Activated naive CD4-positive, alpha-beta T cell treated with anti-CD3 and anti-CD28 coated beads for 36 hours (primary cell): ENCODE measurements at places on chromosomes 4 and X. TPM values are rescaled to one million over a fixed set of nuclear protein-coding genes. Genes with fewer than 3 reads are reported as not detected.

Gene ARSH
- not detected for total RNA-seq

Gene DNAAF6
- not detected for total RNA-seq

Gene PPARGC1A
- not detected for total RNA-seq

Gene SERPINA7
- total RNA-seq = not detected

Gene F9
- not detected for total RNA-seq

Gene XK
- total RNA-seq = not detected

GRCh38 chrX:5644776-5645175 lies 583.9 kb downstream of the NLGN4X start:
- H3K4me3 ChIP-seq = no peak overlapping the region
- no peak overlapping the region for H3K27ac ChIP-seq
- no peaks in the 10 kb centered on the region for H3K4me1 ChIP-seq
- no peaks in the 10 kb centered on the region for H3K27me3 ChIP-seq
- H3K36me3 ChIP-seq = no peaks in the 10 kb centered on the region

DNA sequence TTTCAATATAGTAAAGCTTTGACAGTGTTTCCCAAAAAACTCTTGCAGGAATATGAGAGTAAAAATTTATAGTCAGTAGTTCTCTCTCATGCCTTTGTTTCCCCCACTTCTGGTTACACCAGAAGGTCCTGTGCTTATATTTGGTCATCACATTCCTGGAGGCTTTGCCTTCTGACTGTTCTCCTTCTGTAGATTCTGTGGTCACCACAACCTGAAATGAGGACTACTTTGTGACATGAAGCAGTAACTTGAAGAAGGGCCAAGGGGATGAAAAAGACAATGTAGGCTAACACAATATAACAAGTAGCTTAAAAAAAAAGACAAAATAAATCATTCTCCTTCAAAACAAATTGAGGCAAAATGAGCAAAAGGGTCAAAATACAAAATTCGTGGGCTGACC lies 366.2 kb upstream of the NR3C2 start:
- H3K36me3 ChIP-seq = no peaks in the 10 kb centered on the region
- peaks cover 5% of the 10 kb centered on the region for H3K27me3 ChIP-seq
- no peak for DNase-seq
- H3K4me1 ChIP-seq = no peaks in the 10 kb centered on the region
- no peak overlapping the region for H3K4me3 ChIP-seq

- H3K4me3 ChIP-seq = no peak overlapping the region
- peaks cover 4% of the 10 kb centered on the region for H3K27me3 ChIP-seq
- no peak for DNase-seq
- H3K27ac ChIP-seq = no peak overlapping the region
- no peaks in the 10 kb centered on the region for H3K4me1 ChIP-seq
These were observed 135.2 kb downstream of the STK32B start for GRCh38 chr4:5186271-5187064.

GRCh38 chrX:793216-793770 lies 162.7 kb downstream of the SHOX start:
- DNase-seq = no peak
- H3K27ac ChIP-seq = no peak overlapping the region
- peaks cover 4% of the 10 kb centered on the region for H3K4me1 ChIP-seq
- no peaks in the 10 kb centered on the region for H3K36me3 ChIP-seq
- no peak overlapping the region for H3K4me3 ChIP-seq

DNA sequence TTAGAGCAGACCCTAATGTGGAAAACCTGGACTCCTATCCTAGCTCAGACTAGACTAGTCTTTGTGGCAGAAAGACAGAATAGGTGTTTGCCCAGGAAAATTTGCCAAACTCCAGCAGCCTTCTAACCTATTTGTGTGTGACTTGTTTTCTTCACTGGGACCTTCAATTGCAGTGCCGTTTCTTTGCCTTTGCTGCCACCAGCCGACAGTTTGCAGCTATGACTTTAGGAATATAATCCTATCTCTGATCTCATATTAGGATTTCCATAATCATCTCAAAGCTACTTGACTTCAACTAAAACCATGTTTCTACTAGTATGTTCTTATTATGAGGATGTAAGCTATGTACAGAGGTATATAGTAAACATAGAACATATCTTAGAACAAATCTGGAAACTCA lies 60.2 kb upstream of the PGAM4 start:
- H3K4me3 ChIP-seq = no peak overlapping the region
- no peak overlapping the region for H3K27ac ChIP-seq
- H3K27me3 ChIP-seq = no peaks in the 10 kb centered on the region
- peaks cover under 1% of the 10 kb centered on the region for H3K4me1 ChIP-seq
- DNase-seq = peak; percentile 30

DNA sequence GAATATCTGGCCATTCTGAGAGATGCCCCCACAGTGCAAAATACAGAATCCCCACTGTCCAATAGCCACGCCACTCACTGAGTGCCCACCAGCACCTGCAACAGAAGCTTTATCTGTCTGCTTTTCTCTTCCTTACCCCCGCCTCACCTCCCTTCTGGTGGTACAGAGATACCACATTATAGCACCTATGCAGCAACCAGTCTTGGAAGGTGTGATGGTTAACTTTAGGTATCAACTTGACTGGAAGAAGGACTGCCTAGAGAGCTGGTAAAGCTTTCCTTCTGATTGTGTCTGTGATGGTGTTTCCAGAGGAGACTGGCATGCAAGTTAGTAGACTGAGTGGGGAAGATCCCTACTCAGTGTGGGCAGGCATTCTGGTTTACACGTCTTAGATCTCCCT lies 61.8 kb upstream of the TXK start:
- H3K27ac ChIP-seq = no peak overlapping the region
- no peaks in the 10 kb centered on the region for H3K27me3 ChIP-seq
- no peak overlapping the region for H3K4me3 ChIP-seq
- peaks cover 3% of the 10 kb centered on the region for H3K4me1 ChIP-seq
- DNase-seq = no peak

DNA sequence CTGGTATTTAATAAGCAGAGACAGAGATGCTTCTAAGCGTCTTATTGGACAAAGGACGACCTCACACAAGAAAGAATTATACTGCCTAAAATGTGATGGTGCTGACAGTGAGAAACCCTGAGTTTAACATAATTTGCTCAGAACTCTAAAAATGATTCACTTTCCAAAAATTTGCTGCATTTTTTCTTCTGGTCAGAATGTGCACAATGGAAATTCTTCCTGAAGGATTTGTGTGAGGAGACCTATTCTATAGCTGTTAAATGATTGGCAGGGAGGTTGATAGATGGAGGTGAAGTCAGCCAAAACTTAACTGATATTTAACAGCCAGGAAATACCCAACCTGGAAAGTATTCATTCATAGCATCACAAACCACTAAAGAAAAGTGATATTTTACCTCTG lies 1.7 kb downstream of the MAGEC3 start:
- DNase-seq = no peak
- H3K36me3 ChIP-seq = no peaks in the 10 kb centered on the region
- H3K4me3 ChIP-seq = no peak overlapping the region
- no peaks in the 10 kb centered on the region for H3K27me3 ChIP-seq
- no peak overlapping the region for H3K27ac ChIP-seq

GRCh38 chrX:24423960-24424359 lies 41.1 kb upstream of the PDK3 start:
- H3K36me3 ChIP-seq = no peaks in the 10 kb centered on the region
- peaks cover 6% of the 10 kb centered on the region for H3K4me1 ChIP-seq
- H3K4me3 ChIP-seq = no peak overlapping the region
- H3K27me3 ChIP-seq = no peaks in the 10 kb centered on the region

- DNase-seq = peak; percentile 65
- H3K27me3 ChIP-seq = no peaks in the 10 kb centered on the region
- H3K27ac ChIP-seq = peak overlapping the region; percentile 97
These were observed 1.5 kb downstream of the P2RY8 start for GRCh38 chrX:1535241-1536041.

DNA sequence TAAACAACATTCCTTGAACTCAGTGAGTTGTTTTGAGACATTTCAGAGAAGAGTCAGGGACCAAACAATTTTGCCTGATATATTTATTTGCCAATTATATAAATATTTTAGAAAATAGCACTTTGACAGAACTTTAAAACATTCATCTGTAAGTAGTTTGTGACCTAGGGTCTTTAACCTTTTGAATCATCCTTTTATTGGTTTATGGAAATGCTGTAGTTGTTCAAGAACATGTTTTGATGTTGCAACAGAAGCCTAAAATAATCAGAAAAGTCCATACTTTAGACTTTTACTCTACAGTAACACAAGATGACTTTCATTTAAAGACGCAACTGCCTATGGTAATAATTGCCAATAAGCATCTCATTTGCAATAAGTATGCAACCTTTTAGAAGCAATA lies 43.0 kb downstream of the CXCL1 start:
- no peak overlapping the region for H3K4me3 ChIP-seq
- no peak overlapping the region for H3K27ac ChIP-seq
- no peak for DNase-seq
- no peaks in the 10 kb centered on the region for H3K36me3 ChIP-seq
- no peaks in the 10 kb centered on the region for H3K4me1 ChIP-seq

- no peaks in the 10 kb centered on the region for H3K27me3 ChIP-seq
- H3K27ac ChIP-seq = peak overlapping the region; percentile 88
- H3K36me3 ChIP-seq = peaks cover 22% of the 10 kb centered on the region
- H3K4me3 ChIP-seq = no peak overlapping the region
These were observed 47.9 kb downstream of the TMEM131L start for GRCh38 chr4:153514001-153514526.

DNA sequence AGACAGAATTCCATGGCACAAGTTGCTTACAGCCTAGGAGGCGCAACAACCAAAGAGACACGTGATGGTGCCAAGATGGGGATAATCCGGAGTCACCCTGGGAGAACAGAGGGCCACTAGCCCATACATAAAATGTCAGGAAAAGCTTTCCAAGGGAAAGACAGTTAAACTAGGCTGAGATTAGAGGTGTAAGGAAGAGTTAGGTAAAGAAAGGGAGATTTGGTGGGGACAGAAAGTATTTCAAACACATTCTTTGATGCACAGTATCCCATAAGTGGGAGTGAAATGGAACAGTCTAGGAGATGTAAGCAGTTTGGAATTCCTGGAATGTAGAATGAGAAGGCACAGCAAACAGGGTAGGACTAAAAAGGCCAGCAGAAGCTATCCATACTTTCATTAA lies 860.9 kb upstream of the LCORL start:
- no peaks in the 10 kb centered on the region for H3K4me1 ChIP-seq
- H3K36me3 ChIP-seq = no peaks in the 10 kb centered on the region
- H3K27me3 ChIP-seq = no peaks in the 10 kb centered on the region
- H3K4me3 ChIP-seq = no peak overlapping the region
- no peak overlapping the region for H3K27ac ChIP-seq
- DNase-seq = no peak
